Lower lobe of right lung (tissue), 2 donors: ENCODE measurements at places on chromosomes 2 and 18. TPM values are rescaled to one million over a fixed set of nuclear protein-coding genes. Genes with fewer than 3 reads are reported as not detected.

LAPTM4A gene
- 223 TPM for total RNA-seq

DNA sequence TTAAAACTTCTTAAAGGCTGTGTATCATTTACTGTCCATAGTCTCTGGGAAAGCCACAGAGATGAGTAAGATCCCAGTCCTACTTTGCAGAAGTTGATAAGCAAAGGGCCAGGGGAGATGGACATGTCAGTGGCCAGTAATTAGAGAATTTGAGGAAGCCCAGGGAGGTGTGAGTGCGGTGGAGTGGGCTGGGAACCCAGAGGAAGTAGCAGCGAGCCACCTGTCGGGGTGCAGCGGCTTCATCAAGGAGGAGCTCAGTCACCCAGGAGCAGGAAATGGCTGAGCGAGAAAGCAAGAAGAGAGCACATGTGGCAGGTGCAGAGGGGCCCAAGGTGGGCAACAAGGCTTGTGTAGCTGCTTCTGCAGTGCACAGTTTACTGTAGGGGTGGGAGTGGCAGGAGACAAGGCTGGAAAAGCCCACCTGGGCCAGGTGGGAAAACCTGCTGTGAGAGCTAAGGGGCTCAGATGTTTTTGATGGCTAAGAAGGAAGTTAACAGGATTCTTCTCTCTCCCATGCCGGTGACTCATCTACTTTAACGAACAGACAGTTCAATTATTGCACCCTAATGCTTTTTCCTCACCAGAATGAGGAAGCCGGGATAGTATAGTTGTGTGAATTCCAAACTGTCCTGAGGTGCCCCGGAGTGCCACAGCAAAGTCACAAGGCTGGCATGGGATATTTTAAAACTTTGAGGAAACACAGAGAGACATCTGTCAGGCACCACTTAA is 34.8 kb upstream of the MGAT5 start:
- no peaks in the 10 kb centered on the region for H3K36me3 ChIP-seq
- no peak overlapping the region for H3K4me3 ChIP-seq
- peaks cover 27% of the 10 kb centered on the region for H3K4me1 ChIP-seq
- H3K27ac ChIP-seq, result no peak overlapping the region
- no peaks in the 10 kb centered on the region for H3K27me3 ChIP-seq
- DNase-seq, result peak; percentile 56

- no peaks in the 10 kb centered on the region for H3K27me3 ChIP-seq
- DNase-seq, result no peak
- H3K4me3 ChIP-seq, result no peak overlapping the region
- H3K4me1 ChIP-seq, result peaks cover 15% of the 10 kb centered on the region
These were observed 32.4 kb upstream of the ACTR3 start for GRCh38 chr2:113857464-113857863.

DNA sequence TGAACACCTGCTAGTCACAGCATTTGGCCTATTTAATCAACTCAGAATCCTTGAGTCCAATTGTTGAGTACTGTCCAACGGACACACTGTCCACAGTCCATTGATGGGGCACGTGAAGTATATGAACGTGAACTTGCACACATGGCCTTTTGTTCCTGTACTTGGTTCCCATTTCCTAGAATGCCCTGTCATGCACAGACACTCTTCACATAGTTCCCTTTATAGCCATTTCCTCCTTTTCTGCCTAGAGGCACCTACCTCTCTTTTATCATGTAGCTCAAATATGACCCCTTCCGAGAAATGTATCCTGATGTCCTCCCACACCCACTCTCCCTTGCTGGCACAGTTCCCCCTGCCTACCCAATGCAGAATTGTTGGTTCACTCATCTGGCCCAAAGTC is 8.7 kb upstream of the CRYGA start:
- no peaks in the 10 kb centered on the region for H3K27me3 ChIP-seq
- no peak for DNase-seq
- no peaks in the 10 kb centered on the region for H3K36me3 ChIP-seq

DNA sequence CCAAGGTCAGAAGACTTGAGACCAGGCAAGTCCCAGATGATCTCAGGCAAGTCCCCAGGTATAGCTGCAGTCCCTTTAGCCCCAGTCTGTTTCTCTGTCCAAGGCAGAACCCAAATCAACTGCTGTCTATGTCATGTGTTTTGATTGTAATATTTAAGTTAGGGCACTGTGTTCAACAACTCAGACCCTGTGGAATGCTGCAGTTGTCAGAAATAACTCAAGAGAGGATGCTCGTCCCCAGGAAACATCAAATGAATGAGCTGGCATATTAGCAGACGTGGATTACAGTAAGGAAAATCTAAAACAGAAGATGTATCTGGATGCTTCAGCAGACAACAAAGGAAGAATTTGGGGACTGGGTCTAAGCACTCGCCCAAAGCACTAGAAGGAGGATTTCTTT is 70.1 kb downstream of the BCL11A start:
- no peaks in the 10 kb centered on the region for H3K27me3 ChIP-seq
- DNase-seq, result no peak
- no peak overlapping the region for H3K27ac ChIP-seq
- peaks cover 36% of the 10 kb centered on the region for H3K4me1 ChIP-seq

- no peaks in the 10 kb centered on the region for H3K4me1 ChIP-seq
- no peak for DNase-seq
- no peaks in the 10 kb centered on the region for H3K36me3 ChIP-seq
- no peak overlapping the region for H3K4me3 ChIP-seq
- no peaks in the 10 kb centered on the region for H3K27me3 ChIP-seq
These were observed 265.4 kb upstream of the TFPI start for GRCh38 chr2:187819624-187820023.

DNA sequence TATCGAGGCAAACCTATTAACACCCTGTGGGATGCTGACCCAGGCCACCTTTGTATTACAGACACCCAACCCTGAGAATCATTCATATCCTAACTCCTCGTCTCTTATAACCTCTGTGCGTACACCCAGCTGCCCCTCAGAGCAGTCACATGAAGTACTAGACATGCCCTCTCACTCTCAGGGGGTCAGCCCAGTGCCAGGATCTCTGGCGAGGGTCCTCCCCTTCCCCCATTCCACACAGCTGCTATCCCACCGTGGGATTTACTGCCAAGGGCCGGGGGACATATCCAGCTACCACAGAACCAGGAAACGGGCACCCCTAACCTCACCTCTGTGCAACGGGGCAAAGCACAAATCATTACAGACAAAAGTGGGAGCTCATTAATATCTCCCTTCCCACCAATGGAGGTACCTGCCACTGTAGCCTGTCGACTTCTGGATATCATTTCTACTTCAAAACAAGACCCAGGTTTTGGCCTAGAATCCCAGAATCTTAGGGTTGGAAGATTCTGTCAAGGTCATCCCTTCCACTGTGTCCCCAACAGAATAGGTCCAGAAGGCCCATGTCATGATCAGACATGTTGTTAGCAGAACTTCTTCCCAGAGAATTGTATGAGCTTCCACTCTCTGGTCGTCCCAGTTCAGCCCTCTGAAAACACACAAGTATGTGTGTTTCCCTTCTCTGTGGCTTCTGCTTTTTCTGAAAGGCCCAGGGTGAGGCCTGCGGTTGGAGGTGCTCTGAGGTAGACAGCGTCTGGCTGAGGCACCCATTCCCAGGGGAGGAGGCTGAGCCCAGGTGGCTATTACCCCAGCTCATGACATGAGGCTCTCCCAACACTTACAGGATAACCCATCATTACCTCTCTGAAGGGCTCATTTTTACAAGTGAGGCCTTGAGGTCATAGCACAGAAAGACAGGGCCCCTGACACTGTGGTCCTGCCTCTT is 1.7 kb downstream of the TMBIM1 start:
- H3K4me1 ChIP-seq, result peaks cover 92% of the 10 kb centered on the region
- no peaks in the 10 kb centered on the region for H3K27me3 ChIP-seq
- peak overlapping the region; percentile 97 for H3K27ac ChIP-seq
- H3K36me3 ChIP-seq, result peaks cover 6% of the 10 kb centered on the region
- no peak for DNase-seq

POTEJ gene
- total RNA-seq, result not detected

DNA sequence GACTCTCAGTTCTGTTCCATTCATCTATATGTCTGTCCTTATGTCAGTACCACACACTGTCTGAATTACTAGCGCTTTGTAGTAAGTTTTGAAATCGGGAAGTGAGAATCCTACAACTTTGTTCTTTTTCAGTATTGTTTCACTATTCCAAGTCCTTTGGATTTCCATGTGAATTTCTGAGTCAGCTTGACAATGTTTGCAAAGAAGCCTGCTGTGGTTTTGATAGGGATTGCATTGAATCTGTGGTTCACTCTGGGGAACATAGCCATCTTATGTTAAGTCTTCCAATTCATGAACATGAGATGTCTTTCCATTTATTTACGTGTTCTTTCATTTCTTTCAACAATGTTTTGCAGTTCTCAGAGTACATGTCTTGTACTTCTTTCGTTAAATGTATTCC is 15.0 kb downstream of the SLC3A1 start:
- DNase-seq, result no peak
- no peaks in the 10 kb centered on the region for H3K27me3 ChIP-seq
- H3K27ac ChIP-seq, result no peak overlapping the region

FMNL2 gene
- total RNA-seq, result 77.9 TPM

DNA sequence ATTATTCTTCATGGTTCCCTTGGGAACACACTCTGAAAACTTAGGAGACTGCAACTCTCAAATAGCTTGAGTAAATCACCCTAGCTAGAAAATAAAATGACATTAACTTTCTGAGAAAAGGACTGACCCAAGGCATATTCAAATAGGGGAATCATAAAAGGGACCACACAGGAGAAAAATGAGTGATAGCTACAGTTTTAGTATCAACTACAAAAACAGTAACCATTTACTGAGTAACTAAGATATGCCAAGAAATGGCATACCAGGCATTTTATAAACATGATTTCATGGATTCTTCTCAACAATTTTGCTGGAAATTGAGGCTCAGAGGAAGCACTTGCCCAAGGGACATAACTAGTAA is 84.5 kb downstream of the AFF3 start:
- no peak for DNase-seq
- no peaks in the 10 kb centered on the region for H3K36me3 ChIP-seq
- H3K4me1 ChIP-seq, result no peaks in the 10 kb centered on the region
- H3K27me3 ChIP-seq, result no peaks in the 10 kb centered on the region
- no peak overlapping the region for H3K4me3 ChIP-seq
- H3K27ac ChIP-seq, result no peak overlapping the region

DNA sequence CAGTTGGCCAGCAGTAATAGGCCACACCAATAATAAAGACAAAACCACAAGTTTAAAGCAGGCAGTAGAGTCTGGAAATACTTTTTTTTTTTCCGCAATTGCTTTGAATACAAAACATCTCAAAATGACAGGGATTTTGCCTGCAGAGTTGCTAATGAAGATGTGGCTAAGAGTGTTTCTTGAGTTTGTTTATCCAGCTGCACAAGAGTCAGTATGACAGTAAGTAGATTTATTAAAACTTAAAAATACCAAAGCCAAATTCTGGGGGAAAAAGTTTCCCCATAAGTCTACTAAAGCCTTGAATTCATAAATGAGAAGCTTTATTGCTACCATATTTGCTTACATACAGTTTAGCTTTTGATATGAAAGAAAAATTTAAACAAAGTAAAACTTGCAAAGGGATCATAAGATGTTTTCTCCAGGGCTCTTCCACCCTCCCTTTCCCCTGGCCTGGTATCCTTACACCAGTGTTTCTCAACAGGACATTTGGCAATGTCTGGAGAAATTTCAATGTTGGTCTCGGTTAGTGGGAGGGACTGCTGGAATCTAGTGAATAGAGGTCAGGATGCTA is 3.9 kb upstream of the DSEL start:
- peaks cover 31% of the 10 kb centered on the region for H3K4me1 ChIP-seq
- H3K27ac ChIP-seq, result no peak overlapping the region
- no peaks in the 10 kb centered on the region for H3K36me3 ChIP-seq
- H3K27me3 ChIP-seq, result no peaks in the 10 kb centered on the region
- no peak for DNase-seq

DNA sequence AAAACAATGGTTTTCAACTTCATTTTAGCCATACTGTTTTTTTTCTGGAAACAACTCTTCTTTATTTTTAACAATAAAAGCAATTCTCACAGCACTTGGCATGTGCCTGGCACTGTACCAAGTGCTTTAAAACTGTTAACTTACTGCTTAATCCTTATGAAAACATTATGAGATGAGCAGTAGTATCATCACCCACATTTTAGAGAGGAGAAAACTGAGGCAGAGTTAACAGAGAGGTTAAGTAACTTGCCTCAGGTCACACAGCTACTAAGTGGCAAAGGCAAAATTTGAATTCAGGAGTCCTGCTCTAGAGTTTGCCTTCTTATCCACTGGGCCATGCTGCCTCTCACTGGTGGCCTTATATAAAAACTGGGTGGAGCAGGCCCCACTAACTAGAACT is 23.2 kb downstream of the CTIF start:
- no peaks in the 10 kb centered on the region for H3K27me3 ChIP-seq
- H3K27ac ChIP-seq, result no peak overlapping the region
- H3K4me3 ChIP-seq, result no peak overlapping the region
- no peak for DNase-seq
- H3K36me3 ChIP-seq, result peaks cover 3% of the 10 kb centered on the region
- H3K4me1 ChIP-seq, result peaks cover 20% of the 10 kb centered on the region

PMAIP1 gene
- total RNA-seq, result 1.6 TPM

DNA sequence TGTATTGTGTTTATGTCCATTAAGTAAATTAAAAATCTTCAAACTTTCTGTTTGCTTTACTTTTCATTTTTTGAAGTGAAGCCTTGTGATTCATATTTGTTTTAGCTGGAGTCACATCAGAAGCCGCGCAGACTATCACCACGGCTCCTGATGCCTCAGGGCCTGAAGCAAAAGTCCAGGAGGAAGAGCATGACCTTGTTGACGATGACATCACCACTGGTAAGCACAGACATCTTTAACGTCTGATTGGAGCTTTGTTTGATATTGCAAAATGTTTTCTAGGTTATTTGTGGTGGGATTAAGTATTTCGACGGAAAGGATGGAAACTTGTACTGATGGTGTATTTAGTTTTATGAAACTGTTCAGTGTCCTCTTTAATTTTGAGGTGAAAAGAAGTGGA is 164.8 kb downstream of the WDR7 start:
- no peak for DNase-seq
- no peaks in the 10 kb centered on the region for H3K36me3 ChIP-seq
- H3K4me1 ChIP-seq, result no peaks in the 10 kb centered on the region
- H3K4me3 ChIP-seq, result no peak overlapping the region
- H3K27ac ChIP-seq, result no peak overlapping the region

FAM124B gene
- 4.8 TPM for total RNA-seq

DNA sequence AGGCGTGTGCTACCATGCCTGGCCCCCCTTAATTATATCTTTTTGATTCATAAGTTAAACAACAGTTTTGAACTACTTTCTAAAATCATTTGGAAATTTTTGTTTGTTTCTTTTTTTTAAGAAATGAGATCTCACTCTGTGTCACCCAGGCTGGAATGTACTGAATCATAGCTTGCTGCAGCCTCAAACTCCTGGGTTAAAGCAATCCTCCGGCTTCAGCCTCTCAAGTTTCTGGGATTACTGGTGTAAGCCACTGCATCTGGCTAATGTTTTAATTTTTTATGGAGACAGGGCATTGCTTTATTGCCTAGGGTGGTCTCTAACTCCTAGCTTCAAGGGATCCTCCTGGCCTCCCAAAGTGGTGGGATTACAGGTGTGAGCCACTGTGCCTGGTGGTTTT is 71.5 kb downstream of the BABAM2 start:
- H3K4me1 ChIP-seq, result peaks cover 40% of the 10 kb centered on the region
- no peaks in the 10 kb centered on the region for H3K27me3 ChIP-seq
- no peaks in the 10 kb centered on the region for H3K36me3 ChIP-seq
- no peak for DNase-seq

GRCh38 chr2:201433394-201433995 is 17.8 kb downstream of the TRAK2 start:
- peak overlapping the region; percentile 17 for H3K4me3 ChIP-seq
- H3K36me3 ChIP-seq, result no peaks in the 10 kb centered on the region
- H3K27me3 ChIP-seq, result no peaks in the 10 kb centered on the region
- peak overlapping the region; percentile 48 for H3K27ac ChIP-seq

SOWAHC gene
- 20.8 TPM for total RNA-seq

GRCh38 chr2:120464448-120464931 is 118.6 kb downstream of the INHBB start:
- no peak overlapping the region for H3K4me3 ChIP-seq
- peak; percentile 20 for DNase-seq
- no peaks in the 10 kb centered on the region for H3K27me3 ChIP-seq
- H3K36me3 ChIP-seq, result no peaks in the 10 kb centered on the region
- peaks cover 14% of the 10 kb centered on the region for H3K4me1 ChIP-seq
